Activated B cell treated with CpG ODN at 0.5 μM for 24 hours (primary cell): ENCODE measurements at places on chromosomes 3 and 15. TPM values are rescaled to one million over a fixed set of nuclear protein-coding genes. Genes with fewer than 3 reads are reported as not detected.
A peak's percentile ranks its signal among the peaks of the same experiment; 100 is the strongest.

GRCh38 chr15:95658799-95659198 is 671.7 kb upstream of the NR2F2 start:
- no peak for DNase-seq

GRCh38 chr15:40894681-40895448 is 615 bp downstream of the VPS18 start:
- peak; percentile 50 for DNase-seq

Gene LINGO1
- total RNA-seq, result not detected in 2 replicates

Gene CYP8B1
- total RNA-seq, result not detected in 2 replicates

Gene IQCB1
- total RNA-seq, result 40.1 and 52.4 TPM in 2 replicates

Gene GP5
- 0.18 and 0.22 TPM in 2 replicates for total RNA-seq

Gene CACNA1D
- 1.9 and 2.0 TPM in 2 replicates for total RNA-seq

DNA sequence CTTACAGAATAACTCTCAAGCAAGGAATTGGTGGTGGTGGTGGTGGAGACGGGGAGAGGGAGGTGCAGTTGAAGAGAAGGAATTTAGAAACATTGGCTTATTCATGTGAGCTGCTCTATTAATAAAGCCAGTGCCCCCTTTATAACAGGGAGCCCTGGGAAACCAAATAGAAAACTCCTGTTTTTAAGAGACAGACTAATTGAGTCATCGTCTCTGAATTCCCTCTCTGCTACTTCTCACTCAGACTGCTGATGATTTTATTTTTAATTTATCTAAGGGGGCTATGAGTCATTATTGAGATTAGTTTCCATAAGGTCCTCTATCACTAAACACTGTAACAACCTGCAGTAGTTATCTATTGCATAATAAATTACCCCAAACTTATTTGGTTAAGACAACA is 145.9 kb upstream of the GALNT15 start:
- no peak for DNase-seq

Gene GP9
- total RNA-seq, result not detected in 2 replicates

DNA sequence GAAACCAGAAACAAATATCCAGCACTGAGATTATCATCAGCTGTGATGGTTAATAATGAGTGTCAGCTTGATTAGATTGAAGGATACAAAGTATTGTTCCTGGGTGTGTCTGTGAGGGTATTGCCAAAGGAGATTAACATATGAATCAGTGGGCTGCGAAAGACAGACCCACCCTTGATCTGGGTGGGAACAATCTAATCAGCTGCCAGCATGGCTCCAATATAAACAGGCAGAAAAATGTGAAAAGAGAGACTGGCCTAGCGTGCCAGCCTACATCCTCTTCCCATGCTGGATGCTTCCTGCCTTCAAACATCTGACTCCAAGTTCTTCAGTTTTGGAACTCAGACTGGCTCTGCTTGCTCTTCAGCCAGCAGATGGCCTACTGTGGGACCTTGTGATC is 869.5 kb downstream of the SI start:
- DNase-seq, result no peak

GRCh38 chr3:151011427-151011826 is 38.9 kb upstream of the CLRN1 start:
- no peak for DNase-seq

Gene DAZL
- not detected in 2 replicates for total RNA-seq

DNA sequence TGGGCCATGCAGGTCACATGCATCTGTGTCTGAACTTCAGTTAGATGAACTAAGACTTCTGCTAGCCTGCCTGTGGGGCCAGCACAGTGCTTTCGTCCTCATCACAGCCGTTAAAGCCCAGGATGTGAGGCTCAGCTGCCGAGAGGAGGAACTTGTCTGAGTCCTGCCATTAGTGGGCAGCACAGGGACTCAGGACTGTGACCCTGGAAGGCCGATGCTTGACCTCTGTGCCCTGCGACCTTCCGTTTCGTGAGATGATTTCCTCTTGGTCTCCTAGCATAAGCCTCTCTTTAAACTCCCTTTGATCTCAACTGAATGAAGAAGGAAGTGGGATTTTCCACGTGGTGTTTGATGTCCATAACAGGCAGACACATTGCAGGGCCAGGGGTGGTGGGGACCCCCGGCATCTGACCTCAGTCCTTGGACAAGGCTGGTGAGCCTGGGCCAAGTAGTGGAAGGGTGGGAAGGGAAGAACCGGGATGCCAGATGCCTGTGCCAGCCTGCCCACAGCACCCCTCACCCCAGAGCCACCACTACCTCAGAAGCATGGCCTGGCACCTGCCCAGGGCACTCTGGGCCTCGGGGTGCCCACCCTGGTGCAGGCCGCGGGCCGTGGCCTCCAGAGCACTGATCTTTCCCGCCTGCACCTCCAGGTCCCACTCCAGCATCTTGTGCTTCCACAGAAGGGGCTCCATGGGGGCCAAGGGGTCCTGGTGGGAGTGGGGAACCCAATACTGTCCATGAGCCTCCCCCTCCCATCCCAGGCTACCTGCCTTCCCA is 21.6 kb downstream of the PLA2G4B start:
- DNase-seq, result no peak

GRCh38 chr15:97968380-97968779 is 7.9 kb downstream of the ARRDC4 start:
- DNase-seq, result no peak

- no peak for DNase-seq
These were observed 185.2 kb upstream of the ARL6 start for GRCh38 chr3:97579365-97579764.

- no peak for DNase-seq
These were observed 45.8 kb downstream of the DNAH1 start for GRCh38 chr3:52361898-52362297.

Gene THOC7
- total RNA-seq, result 50.2 and 53.8 TPM in 2 replicates

DNA sequence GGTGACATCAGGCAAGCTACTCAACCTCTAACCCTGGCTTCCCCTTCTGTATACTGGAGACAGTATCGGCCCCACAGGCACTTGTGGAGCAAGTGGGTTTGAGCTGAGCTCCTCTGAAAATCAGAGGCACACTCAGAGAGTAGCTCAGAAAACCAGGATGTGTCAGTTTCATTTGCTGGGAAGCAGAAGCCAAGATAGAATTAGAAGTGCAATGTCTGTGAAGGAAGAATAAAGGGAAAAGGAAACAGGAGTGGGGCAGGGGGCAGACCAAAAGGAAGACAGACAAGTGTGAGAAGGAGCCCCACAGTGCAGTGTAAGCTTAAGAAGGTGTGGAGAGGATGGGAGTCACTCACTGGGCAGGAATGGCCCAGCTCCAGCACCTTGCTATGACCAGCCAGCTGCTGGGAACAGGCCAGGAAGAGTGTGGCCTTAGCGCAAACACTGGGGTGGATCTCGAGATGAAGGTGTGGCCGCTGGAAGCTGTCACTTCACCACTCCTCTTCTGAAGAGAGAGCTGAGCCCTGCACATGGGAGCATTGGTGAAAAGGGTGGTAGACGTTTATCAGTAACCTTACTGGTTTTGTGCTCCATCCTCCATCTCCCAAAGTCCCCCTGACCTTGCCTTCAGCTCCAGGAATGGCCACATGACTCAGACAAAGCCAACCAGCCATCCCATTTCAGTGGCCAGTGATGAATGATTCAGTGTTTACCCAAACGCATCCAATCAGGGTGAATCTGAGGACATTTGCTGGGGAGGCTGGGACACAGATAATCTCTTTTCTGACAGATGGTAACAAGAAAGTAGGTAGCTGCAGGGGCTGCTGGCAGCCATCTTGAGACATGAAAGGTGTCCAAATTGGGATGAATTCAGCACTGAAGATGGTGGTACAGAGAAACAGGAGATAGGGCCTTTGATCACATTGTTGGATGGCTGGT is 108.4 kb downstream of the SHQ1 start:
- DNase-seq, result no peak

Gene ADIPOQ
- total RNA-seq, result not detected in 2 replicates

DNA sequence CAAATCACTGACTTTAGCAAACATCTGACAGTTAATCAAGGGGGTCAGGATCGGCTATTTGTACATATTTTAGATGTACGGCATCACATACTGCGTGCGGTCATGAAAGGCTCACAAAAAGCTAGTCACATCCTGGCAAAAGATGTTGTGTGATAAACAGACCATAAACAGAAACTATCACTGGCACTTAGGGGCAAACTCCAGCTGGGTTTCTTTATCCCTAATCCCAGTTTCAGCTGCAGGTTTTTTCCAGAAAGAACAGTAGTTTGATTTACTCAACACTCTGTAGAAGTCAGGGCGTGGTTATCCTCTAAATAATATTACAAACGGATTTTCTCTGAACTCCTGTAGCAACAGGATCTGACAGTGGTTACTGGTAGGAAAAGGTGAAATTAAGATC is 112.4 kb upstream of the BHLHE40 start:
- DNase-seq, result no peak

GRCh38 chr15:33746203-33746602 is 222.1 kb upstream of the CHRM5 start:
- no peak for DNase-seq

GRCh38 chr3:16912400-16913263 is 27.9 kb downstream of the PLCL2 start:
- no peak for DNase-seq

- DNase-seq, result no peak
These were observed 52.2 kb upstream of the PTX3 start for GRCh38 chr3:157384491-157384890.
